ENCODE measurements at places on chromosomes 13 and 19. TPM values are rescaled to one million over a fixed set of nuclear protein-coding genes. Genes with fewer than 3 reads are reported as not detected.
A peak's percentile ranks its signal among the peaks of the same experiment; 100 is the strongest.

Gene CHAMP1
- total RNA-seq: 17.1 TPM

Gene CD320
- 263 TPM for total RNA-seq

Gene TRAPPC5
- 166 TPM for total RNA-seq

Gene SLC27A1
- total RNA-seq: 64.9 TPM

Gene MED4
- total RNA-seq: 8.6 TPM

Gene PCDH17
- total RNA-seq: 36.0 TPM

Gene ZNF99
- not detected for total RNA-seq

Gene GJB2
- 0.21 TPM for total RNA-seq

- no peak overlapping the region for H3K27ac ChIP-seq
- H3K36me3 ChIP-seq: no peaks in the 10 kb centered on the region
- DNase-seq: no peak
- no peaks in the 10 kb centered on the region for H3K4me1 ChIP-seq
- no peaks in the 10 kb centered on the region for H3K27me3 ChIP-seq
Observed at GRCh38 chr19:33957804-33958203, 161.1 kb downstream of the KCTD15 start.

- peaks cover 2% of the 10 kb centered on the region for H3K36me3 ChIP-seq
- DNase-seq: no peak
- no peak overlapping the region for H3K4me3 ChIP-seq
- H3K27ac ChIP-seq: peak overlapping the region; percentile 97
- H3K27me3 ChIP-seq: no peaks in the 10 kb centered on the region
Observed at GRCh38 chr19:11136400-11137101, 19.0 kb downstream of the SPC24 start.

DNA sequence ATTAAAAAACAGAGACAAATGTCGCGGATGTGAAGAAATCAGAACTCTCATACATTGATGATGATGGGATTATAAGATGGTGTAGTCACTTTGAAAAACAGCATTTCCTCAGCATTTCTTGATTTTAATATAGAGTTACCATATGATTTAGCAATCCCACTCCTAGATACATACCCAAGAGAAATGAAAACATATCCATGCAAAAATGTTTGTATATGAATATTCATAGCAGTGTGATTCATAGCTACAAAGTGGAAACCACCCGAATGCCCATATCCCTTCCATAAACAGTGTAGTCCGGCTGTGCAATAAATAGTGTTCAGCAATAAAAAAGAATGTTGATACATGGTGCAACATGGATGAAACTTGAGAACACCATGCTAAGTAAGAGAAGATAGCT lies 44.6 kb downstream of the DPY19L3 start:
- H3K4me3 ChIP-seq: no peak overlapping the region
- H3K27ac ChIP-seq: no peak overlapping the region
- H3K36me3 ChIP-seq: peaks cover 6% of the 10 kb centered on the region
- no peak for DNase-seq
- H3K27me3 ChIP-seq: no peaks in the 10 kb centered on the region
- no peaks in the 10 kb centered on the region for H3K4me1 ChIP-seq

- no peaks in the 10 kb centered on the region for H3K36me3 ChIP-seq
- H3K27me3 ChIP-seq: no peaks in the 10 kb centered on the region
- H3K4me1 ChIP-seq: peaks cover 14% of the 10 kb centered on the region
Observed at GRCh38 chr19:41373993-41374392, 2.3 kb upstream of the TMEM91 start.

DNA sequence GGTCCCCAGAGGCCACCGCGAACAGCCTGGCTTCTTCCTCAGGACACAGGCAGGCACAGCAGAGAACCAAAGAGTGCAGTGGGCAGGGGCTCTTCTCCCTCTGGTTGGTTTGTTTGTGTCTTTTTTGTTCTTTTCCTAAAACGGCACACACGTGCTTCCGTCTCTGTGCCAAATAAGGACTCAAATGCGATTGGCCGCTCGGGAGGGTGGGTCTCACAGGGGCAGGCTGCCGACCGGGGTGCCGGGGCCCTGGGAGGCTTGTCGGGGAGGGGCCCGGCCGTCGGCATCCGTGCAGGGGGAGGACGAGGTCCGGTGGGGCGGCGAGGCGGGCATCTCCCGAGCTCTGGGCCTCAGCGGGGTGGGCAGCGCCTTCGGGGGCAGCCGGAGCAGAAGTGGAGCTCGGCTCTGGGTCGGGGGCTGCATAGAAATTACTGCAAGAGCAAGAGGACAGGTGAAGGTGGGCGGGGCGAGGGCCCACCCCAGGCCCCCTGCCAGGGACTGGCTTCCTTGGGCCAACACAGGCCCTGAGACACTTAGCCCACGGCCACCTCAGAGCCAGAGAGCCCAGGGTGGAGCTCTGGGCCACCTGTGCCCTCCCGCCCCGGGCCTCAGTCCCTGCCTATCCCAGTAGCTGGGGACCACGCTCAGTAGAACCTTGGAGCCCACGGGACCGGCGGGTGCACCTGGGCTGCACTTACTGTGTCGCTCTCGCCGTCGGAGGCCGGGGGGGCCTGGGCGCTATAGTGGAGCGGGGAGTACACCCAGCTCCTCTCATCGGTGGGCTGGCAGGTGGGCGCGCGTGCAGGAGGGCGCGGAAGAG lies 6.4 kb upstream of the CACTIN start:
- H3K4me3 ChIP-seq: no peak overlapping the region
- H3K4me1 ChIP-seq: no peaks in the 10 kb centered on the region
- H3K27ac ChIP-seq: no peak overlapping the region
- no peak for DNase-seq
